ENCODE measurements at places on chromosomes 3 and 15. TPM values are rescaled to one million over a fixed set of nuclear protein-coding genes. Genes with fewer than 3 reads are reported as not detected.
A peak's percentile ranks its signal among the peaks of the same experiment; 100 is the strongest.

DNA sequence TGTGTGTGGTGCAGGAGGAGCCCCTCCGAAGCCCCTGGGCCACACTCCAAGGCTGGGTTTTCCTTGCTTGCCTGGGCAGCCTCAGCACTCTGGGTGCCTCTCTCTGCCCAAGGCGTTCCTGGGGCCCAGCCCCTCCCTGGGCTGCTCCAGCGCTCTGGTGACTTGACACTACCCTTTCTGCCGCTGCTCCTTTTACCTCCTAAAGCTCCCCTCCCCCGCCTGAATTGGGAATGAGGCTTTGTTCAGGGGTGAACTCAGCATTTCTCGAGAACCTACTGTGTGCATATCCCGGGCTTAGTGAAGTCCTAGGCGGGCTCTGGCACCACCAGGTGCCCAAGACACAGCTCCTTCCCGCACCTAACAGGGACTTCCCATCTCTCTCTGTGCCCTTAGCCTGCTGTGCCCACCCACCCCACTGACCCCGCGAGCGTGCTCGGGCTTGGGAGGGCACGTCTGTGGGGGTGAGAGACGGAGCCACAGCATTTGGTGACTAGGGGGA, 1.2 kb upstream of the BAHD1 start:
- no peak for DNase-seq
- H3K27ac ChIP-seq: no peak overlapping the region
- no peak overlapping the region for H3K4me3 ChIP-seq
- H3K36me3 ChIP-seq: no peaks in the 10 kb centered on the region

GRCh38 chr15:70474471-70475406, 288.6 kb downstream of the UACA start:
- no peaks in the 10 kb centered on the region for H3K27me3 ChIP-seq
- H3K4me3 ChIP-seq: no peak overlapping the region
- peaks cover 6% of the 10 kb centered on the region for H3K4me1 ChIP-seq
- peak overlapping the region; percentile 71 for H3K27ac ChIP-seq
- H3K36me3 ChIP-seq: no peaks in the 10 kb centered on the region
- no peak for DNase-seq

DNA sequence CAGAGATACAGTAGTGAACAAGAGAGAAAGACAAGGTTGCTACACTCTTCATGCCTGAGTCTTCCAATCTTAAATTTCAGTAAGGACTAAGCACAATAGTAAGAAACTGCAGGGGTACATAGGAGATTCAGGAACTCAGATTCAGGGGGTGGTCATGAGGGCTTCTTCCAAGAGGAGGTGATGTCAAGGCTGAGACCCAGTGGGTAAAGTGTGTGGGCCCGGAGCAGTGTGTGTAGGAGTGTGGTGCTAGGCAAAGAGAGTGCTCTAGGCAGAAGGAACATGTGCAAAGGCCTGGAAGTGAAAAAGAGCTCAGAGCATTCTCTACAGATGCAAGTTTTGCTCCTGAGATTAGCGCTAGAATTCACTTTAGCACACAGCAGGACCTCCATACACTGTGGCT, 102.9 kb upstream of the SPATA12 start:
- no peaks in the 10 kb centered on the region for H3K36me3 ChIP-seq
- H3K4me1 ChIP-seq: no peaks in the 10 kb centered on the region
- H3K27me3 ChIP-seq: no peaks in the 10 kb centered on the region
- H3K27ac ChIP-seq: no peak overlapping the region
- no peak overlapping the region for H3K4me3 ChIP-seq

GRCh38 chr3:26004172-26004571, 214.3 kb downstream of the OXSM start:
- H3K27ac ChIP-seq: no peak overlapping the region
- H3K27me3 ChIP-seq: no peaks in the 10 kb centered on the region
- DNase-seq: no peak
- H3K36me3 ChIP-seq: no peaks in the 10 kb centered on the region

- no peaks in the 10 kb centered on the region for H3K27me3 ChIP-seq
- DNase-seq: no peak
- H3K27ac ChIP-seq: no peak overlapping the region
- no peak overlapping the region for H3K4me3 ChIP-seq
Measured at GRCh38 chr3:106616556-106616955, 747.7 kb upstream of the CBLB start.

DNA sequence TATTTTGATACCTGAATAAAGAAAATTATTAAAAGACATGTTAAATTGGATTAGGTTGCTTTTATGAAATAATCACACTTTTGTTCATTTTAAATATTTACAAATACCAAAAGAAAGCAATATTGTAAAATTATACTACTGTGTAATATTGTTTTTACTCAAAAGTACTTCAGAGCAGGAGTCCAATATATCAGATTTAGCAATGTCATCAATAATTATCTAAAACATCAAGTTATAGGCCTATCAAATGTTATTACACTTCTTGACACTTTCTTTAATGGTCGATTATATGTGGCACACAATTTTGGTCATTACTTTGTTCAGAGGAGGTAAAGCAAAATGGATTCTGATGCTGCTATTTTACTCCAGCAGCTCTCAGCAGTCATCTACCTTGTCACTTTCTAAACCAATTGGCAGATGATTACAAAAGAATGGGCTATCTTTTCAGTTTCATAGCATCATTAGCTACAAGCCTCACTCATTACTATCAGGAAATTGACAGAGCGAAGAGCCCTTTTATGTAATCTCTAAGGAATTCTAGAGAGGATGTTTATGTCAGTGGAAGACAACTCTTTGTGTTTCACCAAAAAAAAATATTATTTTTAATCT, 318.6 kb downstream of the PLOD2 start:
- H3K27me3 ChIP-seq: no peaks in the 10 kb centered on the region
- H3K36me3 ChIP-seq: no peaks in the 10 kb centered on the region
- no peak overlapping the region for H3K27ac ChIP-seq
- H3K4me1 ChIP-seq: no peaks in the 10 kb centered on the region

DNA sequence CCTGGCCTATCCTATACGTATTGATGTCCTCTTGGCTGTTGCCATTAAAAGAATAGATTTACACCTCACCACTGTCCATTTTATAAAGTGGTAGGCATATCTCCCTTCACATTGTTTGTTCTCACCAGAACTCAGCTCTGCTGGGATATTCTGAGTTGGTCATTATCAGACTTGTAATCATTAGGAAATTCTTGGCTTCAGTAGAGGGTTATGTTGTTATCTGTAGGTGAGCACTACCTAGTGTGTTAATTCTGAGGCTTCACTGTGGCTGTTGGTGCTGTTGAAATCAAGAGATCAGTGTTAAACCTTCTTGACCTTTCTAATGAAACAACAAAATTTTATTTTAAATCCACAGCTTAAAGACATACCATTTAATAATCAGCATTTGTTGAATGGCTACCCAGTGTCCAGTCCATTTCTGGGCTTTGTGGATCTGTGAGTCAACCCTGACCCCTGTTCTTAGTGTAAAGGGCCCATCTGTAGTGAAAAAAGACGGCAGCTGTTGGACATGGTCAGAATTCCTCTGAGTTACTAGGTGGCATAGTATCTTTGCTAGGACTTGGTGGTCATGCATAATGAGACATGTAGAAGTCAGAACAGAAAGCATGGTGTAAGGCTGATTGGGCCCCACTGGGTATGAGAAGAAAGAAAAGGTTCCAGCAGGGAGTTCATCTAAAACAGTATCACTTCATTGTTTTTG, 32.9 kb upstream of the P4HTM start:
- H3K27ac ChIP-seq: no peak overlapping the region
- peaks cover 5% of the 10 kb centered on the region for H3K36me3 ChIP-seq
- H3K4me1 ChIP-seq: no peaks in the 10 kb centered on the region

- no peaks in the 10 kb centered on the region for H3K4me1 ChIP-seq
- H3K4me3 ChIP-seq: no peak overlapping the region
- no peak for DNase-seq
Measured at GRCh38 chr3:158976966-158977365, 175.1 kb downstream of the MFSD1 start.

The CASR gene
- 0.17 TPM for total RNA-seq

- no peak overlapping the region for H3K27ac ChIP-seq
- no peaks in the 10 kb centered on the region for H3K36me3 ChIP-seq
- H3K27me3 ChIP-seq: no peaks in the 10 kb centered on the region
- DNase-seq: no peak
Measured at GRCh38 chr3:59919586-59919985, 869.8 kb upstream of the CFAP20DC start.

DNA sequence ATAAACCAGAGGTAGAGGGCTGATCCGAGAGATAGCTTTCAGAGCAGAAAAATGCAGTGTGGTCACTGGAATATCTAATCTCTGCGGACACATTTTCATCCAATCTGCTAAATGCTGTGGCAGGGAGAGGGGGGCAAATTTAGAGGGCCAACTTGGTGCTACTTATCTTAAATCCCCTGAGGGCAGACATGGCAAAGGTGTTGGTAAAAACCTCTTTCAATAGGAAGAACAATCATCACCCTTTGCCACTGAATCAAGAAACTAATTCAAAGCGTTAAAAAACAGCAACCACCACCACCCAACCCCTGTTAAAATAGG, 152.9 kb downstream of the MECOM start:
- no peaks in the 10 kb centered on the region for H3K4me1 ChIP-seq
- no peak for DNase-seq
- no peak overlapping the region for H3K27ac ChIP-seq
- H3K4me3 ChIP-seq: no peak overlapping the region

The NPAP1 gene
- not detected for total RNA-seq

- H3K4me3 ChIP-seq: no peak overlapping the region
- H3K36me3 ChIP-seq: no peaks in the 10 kb centered on the region
- H3K27ac ChIP-seq: no peak overlapping the region
- H3K4me1 ChIP-seq: no peaks in the 10 kb centered on the region
- no peak for DNase-seq
- H3K27me3 ChIP-seq: no peaks in the 10 kb centered on the region
Measured at GRCh38 chr3:125121246-125122010, 65.6 kb upstream of the HEG1 start.

The SH2D7 gene
- not detected for total RNA-seq

DNA sequence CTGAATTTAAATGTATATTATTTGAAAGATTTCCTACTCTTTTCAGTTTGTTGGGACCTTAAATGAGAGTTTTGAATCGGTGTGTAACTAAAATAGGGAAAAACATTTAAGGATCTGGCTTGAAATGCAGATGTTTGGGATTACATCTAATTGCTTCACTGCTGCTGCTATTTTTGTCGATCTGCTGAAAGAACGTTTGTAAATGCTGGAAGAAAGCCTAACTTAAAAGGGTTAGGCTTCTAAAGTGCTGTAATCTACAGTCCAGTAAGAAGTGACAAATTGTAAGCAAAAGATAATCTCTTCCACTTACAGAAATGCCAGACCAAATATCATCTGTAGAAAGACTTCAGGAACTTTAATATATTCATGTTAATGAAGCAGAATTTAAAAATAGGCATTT, 691.6 kb downstream of the ZNF385D start:
- no peaks in the 10 kb centered on the region for H3K27me3 ChIP-seq
- no peaks in the 10 kb centered on the region for H3K36me3 ChIP-seq
- H3K4me3 ChIP-seq: no peak overlapping the region

DNA sequence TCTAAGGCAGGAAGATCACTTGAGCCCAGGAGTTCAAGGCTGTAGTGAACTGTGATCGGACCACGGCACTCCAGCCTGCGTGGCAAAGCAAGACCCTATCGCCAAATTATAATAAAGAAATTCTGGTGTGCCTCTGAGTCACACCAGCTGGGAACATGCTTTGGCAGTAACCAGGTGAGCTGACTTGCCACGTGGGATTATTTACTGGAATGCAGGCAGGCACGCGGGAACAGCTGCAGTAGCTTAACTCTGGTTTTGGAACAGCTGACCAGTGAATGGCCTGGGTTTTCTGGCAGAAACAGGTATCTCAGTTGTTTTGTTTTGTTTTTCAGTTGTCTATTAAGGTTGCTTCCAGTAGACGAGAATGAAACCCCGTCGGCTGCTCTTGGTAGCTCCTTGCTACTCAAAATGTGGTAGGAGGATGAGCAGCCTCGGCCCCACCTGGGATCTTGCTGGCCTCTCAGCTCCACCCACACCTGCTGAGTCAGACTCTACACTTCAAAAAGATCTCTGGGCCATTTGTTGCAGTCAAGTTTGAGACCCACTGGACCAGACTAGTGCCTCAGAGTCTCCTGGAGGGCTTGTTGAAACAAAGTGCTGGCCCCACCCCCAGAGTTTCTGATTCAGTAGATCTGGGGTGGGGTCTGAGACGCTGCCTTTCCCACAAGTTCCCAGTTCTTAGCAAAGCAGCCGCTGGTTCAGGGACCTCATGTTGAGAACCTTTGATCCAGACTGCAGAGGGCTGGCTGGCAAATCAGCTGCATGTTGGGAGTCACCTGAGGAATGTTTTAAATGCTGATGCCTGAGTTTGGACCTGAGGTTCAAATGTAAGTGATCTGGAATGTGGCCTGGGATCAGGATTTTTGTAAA, 26.6 kb downstream of the IDH2 start:
- no peaks in the 10 kb centered on the region for H3K27me3 ChIP-seq
- no peak for DNase-seq
- peak overlapping the region; percentile 82 for H3K27ac ChIP-seq
- peaks cover 3% of the 10 kb centered on the region for H3K36me3 ChIP-seq
- peaks cover 13% of the 10 kb centered on the region for H3K4me1 ChIP-seq

DNA sequence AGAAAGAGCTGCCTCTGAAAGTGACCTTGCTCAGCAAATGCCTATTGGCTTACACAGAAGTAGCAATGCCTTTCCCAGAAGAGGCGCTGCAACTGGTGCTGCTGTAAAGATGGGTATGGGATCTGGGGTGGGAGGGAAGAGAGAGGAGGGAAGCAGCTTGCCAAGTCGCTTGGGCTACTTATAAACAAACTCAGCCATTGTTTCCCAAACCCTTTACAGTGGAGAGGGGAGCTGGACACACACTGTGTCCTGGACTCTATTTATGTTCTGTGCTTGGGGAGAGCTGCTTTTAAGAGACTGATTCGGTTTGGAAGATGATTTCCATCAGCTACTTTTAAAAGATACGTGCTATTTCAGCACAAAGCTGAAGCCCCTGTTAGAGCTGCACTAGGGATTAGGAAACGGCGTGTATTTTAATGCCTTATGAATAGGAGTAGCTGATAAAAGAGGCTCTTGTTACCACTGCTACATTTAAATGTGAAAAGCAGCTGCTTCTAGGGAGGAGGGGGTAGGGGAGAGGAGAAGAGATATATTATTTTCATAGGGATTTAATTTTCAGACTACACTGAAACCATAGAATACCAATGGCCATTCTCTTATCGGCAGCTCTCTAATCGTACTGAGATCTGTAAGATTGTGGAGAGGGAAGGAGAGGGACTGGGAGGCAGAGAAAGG, 440.6 kb downstream of the MCTP2 start:
- no peak overlapping the region for H3K27ac ChIP-seq
- DNase-seq: no peak
- no peak overlapping the region for H3K4me3 ChIP-seq

The ZMYND10 gene
- total RNA-seq: 0.75 TPM

- no peaks in the 10 kb centered on the region for H3K27me3 ChIP-seq
- no peaks in the 10 kb centered on the region for H3K36me3 ChIP-seq
- H3K27ac ChIP-seq: no peak overlapping the region
- H3K4me3 ChIP-seq: no peak overlapping the region
Measured at GRCh38 chr15:56587686-56588085, 122.7 kb upstream of the MNS1 start.

The CD200 gene
- total RNA-seq: 0.28 TPM

- no peaks in the 10 kb centered on the region for H3K4me1 ChIP-seq
- H3K4me3 ChIP-seq: no peak overlapping the region
- H3K27me3 ChIP-seq: no peaks in the 10 kb centered on the region
- no peak overlapping the region for H3K27ac ChIP-seq
- no peaks in the 10 kb centered on the region for H3K36me3 ChIP-seq
Measured at GRCh38 chr3:46076606-46077005, 49.3 kb upstream of the XCR1 start.

- H3K4me1 ChIP-seq: no peaks in the 10 kb centered on the region
- no peak for DNase-seq
- peaks cover 12% of the 10 kb centered on the region for H3K27me3 ChIP-seq
- H3K27ac ChIP-seq: no peak overlapping the region
- H3K36me3 ChIP-seq: no peaks in the 10 kb centered on the region
Measured at GRCh38 chr15:88378188-88378637, 89.0 kb downstream of the MRPL46 start.

The IL17RD gene
- total RNA-seq: 0.47 TPM

Measured in liver (tissue), 10 donors.